ENCODE measurements at places on chromosomes 4 and X. TPM values are rescaled to one million over a fixed set of nuclear protein-coding genes. Genes with fewer than 3 reads are reported as not detected.

GRCh38 chr4:61872983-61873382, 672.9 kb downstream of the ADGRL3 start:
- no peak for DNase-seq

The DDX53 gene
- not detected for total RNA-seq

- DNase-seq, result no peak
These were observed 4.3 kb downstream of the NR0B1 start for GRCh38 chrX:30304866-30305265.

DNA sequence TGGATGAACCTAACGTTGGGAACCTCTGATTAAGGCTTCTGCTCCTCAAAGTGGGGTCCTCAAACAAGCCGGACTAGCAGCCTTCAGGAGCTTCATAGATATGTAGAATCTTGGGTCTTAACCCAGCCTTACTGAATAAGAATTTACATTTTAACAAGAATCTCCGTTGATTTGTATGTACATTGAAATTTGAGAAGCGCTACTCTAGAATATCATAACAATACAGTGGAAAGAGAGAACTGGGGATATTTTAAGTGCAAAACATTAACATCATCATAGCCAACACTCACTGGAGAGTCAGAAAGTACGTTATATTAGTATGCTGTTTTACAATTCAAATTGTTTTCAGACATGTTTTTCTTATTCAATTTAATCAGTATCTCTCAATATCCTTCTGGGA, 31.2 kb downstream of the ATXN3L start:
- no peak for DNase-seq

The ZCCHC18 gene
- total RNA-seq, result 3.3 TPM

- DNase-seq, result no peak
These were observed 3.3 kb downstream of the SHROOM2 start for GRCh38 chrX:9789555-9789954.

All from dermis microvascular lymphatic vessel endothelial cell (primary cell).